ENCODE measurements at places on chromosomes 4 and X. TPM values are rescaled to one million over a fixed set of nuclear protein-coding genes. Genes with fewer than 3 reads are reported as not detected.

The FAM9C gene
- total RNA-seq = not detected

The FREM3 gene
- not detected for total RNA-seq

The CAPN6 gene
- total RNA-seq = not detected

The CLGN gene
- total RNA-seq = 0.22 TPM

DNA sequence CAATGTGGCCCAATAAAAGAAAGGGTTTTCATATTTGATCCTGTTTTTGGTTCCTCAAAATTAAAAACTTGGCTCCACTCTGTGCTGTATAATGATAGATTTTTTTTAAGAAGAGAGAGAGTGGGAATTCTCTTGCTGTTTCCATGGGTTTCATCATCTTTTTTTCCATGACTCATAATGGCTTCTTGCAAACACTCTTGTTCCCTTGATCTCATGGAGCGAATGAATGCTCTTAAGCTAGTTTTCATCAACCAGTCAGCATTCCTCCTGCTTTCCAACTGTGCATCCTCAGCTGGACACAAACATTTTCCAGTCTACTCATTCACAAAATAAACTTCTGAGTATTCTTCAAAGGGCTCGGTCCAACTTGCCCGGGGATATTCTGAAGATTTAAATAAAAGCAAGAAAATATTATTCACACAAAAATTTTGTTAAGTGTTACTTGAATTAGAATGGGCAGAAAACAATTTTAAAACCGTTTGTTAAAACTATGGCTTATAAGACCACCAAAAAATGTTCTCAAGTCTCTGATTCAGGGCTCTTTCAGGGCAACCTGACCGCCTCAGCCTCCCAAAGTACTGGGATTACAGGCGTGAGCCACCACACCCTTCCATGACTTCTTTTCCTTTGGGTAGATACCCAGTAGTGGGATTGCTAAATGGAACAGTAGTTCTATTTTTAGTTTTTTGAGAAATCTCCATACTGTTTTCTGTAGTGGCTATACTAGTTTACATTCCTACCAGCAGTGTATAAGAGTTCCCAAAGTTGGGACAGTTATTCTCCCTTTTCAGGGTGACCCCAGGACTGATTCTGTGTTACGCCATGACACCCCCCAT, 64.7 kb downstream of the TMEM156 start:
- H3K4me1 ChIP-seq = peaks cover 16% of the 10 kb centered on the region
- H3K27ac ChIP-seq = peak overlapping the region; percentile 73
- DNase-seq = no peak
- no peak overlapping the region for H3K4me3 ChIP-seq
- H3K36me3 ChIP-seq = peaks cover 48% of the 10 kb centered on the region

DNA sequence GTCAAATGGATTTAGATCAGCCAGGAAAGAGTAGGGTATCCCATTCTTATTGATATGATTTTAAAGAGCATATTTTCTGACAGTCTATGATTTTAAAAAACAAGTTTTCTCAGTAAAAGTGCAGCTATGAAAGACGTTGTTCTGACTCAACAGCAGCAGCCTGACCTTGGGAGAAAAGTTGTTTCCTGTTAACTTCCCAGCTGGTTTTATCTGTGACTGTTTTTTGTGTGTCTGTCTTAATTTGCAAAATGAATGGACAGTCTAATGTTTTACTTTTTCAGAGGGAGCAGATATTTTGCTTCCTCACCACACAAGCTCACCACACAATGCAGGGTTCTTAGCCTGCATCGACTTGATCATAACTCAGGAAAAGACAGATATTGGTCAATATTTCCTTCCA, 764 bp upstream of the MTHFD2L start:
- peak overlapping the region; percentile 90 for H3K4me3 ChIP-seq
- peak overlapping the region; percentile 69 for H3K27ac ChIP-seq
- peaks cover 14% of the 10 kb centered on the region for H3K36me3 ChIP-seq
- peaks cover 21% of the 10 kb centered on the region for H3K27me3 ChIP-seq
- H3K4me1 ChIP-seq = peaks cover 23% of the 10 kb centered on the region

DNA sequence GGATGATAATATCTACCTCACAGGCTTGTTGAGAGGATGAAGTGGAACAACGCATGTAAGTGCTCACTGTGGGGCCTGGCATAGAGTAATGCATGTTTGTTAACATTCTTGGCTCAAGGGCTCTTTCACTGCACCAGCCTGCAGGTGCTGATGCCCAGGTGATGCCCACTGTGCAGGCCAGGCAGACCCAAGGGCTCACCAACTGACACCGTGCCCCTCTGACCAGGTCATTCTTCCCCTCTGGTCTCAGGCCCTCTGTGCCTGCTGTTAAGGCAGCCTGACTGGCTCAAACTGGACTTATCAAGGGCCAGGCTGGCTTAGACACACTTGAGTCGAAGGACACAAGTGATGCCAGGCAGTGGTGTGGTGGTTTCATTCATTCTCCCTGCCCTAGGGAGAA, 90.5 kb downstream of the PJA1 start:
- no peak overlapping the region for H3K27ac ChIP-seq
- no peaks in the 10 kb centered on the region for H3K36me3 ChIP-seq
- no peaks in the 10 kb centered on the region for H3K27me3 ChIP-seq
- H3K4me3 ChIP-seq = no peak overlapping the region
- DNase-seq = no peak
- no peaks in the 10 kb centered on the region for H3K4me1 ChIP-seq

GRCh38 chr4:102735582-102735981, 25.2 kb downstream of the MANBA start:
- peaks cover 22% of the 10 kb centered on the region for H3K4me1 ChIP-seq
- no peaks in the 10 kb centered on the region for H3K27me3 ChIP-seq
- no peak overlapping the region for H3K4me3 ChIP-seq
- no peak overlapping the region for H3K27ac ChIP-seq

GRCh38 chrX:15714529-15714928, 23.5 kb upstream of the CA5B start:
- H3K27ac ChIP-seq = no peak overlapping the region
- H3K36me3 ChIP-seq = peaks cover 7% of the 10 kb centered on the region
- no peak overlapping the region for H3K4me3 ChIP-seq
- DNase-seq = no peak

DNA sequence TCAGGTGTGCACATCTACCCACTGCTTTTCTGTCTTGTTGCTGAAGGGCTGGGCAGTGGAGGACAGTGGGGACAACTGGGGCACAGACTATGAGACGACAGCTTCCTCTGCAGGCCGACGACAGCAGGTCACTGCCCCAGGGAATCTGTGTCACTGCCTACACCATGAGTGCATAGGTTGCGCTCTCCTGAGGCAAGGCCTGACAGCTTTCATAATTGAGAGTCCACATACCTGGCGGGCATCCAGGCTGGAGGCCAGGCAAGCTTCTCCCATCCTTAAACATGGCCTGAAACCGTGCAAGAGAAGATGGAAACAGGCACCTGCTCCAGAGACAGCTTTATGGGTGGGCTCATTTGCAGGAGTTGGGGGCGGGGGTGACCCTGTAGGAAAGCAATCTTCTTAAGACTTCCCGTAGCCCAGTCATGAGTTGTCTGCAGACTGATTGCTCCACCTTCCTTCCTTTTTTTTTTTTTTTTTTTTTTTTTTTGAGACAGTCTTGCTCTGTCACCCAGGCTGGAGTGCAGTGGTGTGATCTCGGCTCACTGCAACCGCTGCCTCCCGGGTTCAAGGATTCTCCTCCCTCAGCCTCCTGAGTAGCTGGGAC, 2.9 kb downstream of the ANOS1 start:
- DNase-seq = no peak
- H3K27me3 ChIP-seq = peaks cover 46% of the 10 kb centered on the region
- H3K4me3 ChIP-seq = no peak overlapping the region
- no peaks in the 10 kb centered on the region for H3K36me3 ChIP-seq
- H3K27ac ChIP-seq = no peak overlapping the region

GRCh38 chr4:168384437-168385141, 66.0 kb upstream of the DDX60 start:
- H3K27me3 ChIP-seq = no peaks in the 10 kb centered on the region
- H3K27ac ChIP-seq = no peak overlapping the region

GRCh38 chrX:134692233-134692632, 34.0 kb upstream of the PLAC1 start:
- no peaks in the 10 kb centered on the region for H3K36me3 ChIP-seq
- H3K4me1 ChIP-seq = no peaks in the 10 kb centered on the region
- no peak overlapping the region for H3K27ac ChIP-seq
- DNase-seq = no peak

Measured in activated naive CD8-positive, alpha-beta T cell treated with anti-CD3 and anti-CD28 coated beads for 36 hours (primary cell).